Renal cortex interstitium (tissue), 15 donors: ENCODE measurements at places on chromosomes 1 and 21.

GRCh38 chr1:79716447-79716846 lies 709.9 kb upstream of the ADGRL4 start:
- no peak for DNase-seq

DNA sequence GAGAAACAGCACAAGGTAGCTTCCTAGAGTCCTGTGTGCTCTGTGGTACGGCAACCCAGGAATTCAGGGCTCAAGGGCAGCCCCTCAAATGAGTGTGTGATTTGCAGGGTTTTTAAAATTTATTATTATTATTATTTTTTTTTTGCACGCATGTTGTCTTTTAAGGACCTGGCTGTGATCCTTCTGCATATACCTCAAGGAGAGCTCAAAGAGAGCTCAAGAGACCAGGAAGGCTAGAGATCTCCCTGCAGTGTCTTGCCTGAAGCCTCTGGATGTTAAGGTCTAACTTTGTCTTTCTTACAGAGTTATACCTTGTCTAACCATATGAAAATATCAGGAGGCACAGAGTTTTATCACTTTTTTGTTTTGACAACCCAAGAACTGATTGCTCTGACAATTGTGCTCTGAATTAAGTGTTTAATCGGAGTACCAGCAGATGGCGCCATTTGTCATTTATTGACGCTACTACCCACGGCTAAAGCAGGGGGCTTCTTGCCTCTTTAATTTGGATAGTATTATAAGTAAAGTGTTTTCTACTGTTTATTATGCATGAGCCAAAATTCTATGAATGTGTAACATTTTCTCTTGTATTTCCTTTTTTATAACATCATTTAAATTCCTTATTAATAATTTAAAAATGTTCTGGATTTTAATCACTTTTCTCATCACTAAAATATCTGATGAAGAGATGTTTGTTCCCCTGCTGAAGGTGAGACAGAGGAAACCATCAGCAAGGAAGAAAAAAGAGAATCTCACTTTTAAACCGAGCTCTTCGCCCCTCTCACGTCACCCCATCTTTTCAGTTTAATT lies 35.8 kb upstream of the LMO4 start:
- peak; percentile 74 for DNase-seq

- no peak for DNase-seq
These were observed 157.2 kb upstream of the COL11A1 start for GRCh38 chr1:103265551-103265950.

DNA sequence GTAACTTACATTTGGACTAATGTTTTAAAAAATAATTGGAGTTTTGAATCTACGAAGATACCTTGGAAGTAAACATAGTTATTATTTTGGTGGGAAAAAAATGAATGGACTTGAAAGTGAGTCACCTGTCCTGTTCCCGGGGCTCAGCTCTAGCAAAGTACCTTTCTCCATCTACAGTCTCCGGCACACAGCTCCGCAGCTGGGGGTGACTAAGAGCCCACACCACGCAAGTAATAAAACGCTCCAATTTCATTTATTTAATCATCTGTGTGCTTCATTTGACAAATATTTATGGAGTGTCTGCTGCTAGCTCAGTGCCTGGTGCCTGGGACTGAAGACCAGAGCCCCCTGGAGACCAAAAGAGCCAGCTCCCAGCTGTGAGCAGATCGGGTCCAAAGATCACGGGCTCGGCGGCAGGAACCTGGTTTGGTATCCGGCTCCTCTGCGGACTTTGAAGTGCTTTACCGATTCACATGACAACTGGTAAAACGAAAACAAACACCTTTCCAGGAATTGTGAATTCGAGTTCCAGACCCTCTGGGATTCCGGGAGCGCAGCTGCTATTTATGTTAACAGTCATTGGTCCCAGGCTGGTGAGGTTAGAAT lies 1.7 kb upstream of the RIPK4 start:
- no peak for DNase-seq

- DNase-seq = no peak
These were observed 1659.8 kb downstream of the BRINP3 start for GRCh38 chr1:188817814-188818213.

DNA sequence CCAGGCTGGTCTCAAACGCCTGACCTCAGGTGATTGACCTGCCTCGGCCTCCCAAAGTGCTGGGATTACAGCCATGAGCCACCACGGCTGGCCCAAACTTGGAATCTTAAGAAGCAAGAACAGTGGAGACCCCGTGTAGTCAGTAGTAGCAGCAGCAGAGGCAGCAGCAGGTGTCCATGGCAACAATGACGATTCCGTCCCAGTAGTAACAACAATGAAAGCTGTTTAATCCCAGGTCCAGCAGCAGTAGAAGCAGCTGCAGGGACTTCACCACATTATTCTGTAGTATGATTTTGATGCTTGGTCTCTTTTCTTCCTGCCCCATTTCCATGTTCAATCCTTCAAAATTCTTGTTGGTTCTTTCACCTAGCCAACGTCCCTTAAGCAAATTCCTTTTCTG lies 69.6 kb upstream of the KCTD3 start:
- no peak for DNase-seq

DNA sequence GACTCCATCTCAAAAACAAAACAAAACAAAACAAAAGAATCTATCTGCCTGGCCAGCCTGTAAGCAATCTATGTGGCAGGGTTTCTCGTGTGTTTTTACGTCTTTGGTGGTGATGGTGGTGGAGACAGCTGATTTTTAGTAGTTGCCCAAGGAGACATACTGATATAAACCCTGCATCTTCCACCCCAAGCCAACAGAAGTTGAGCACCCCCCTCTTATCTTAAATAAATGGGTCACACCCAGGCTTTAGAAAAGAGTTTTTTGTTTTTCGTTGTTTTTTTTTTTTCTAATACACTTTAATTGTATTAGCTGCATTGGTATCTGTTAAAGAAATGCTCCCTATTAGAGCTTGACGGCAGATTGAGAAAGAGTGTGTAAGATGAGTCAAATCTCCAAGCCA lies 134.7 kb downstream of the GLUL start:
- no peak for DNase-seq

- DNase-seq = no peak
These were observed 402.5 kb downstream of the PTPRC start for GRCh38 chr1:199041173-199041914.

- DNase-seq = no peak
These were observed 8.0 kb downstream of the RRP1B start for GRCh38 chr21:43667191-43667904.

GRCh38 chr1:91777196-91777595 lies 108.8 kb downstream of the TGFBR3 start:
- no peak for DNase-seq

DNA sequence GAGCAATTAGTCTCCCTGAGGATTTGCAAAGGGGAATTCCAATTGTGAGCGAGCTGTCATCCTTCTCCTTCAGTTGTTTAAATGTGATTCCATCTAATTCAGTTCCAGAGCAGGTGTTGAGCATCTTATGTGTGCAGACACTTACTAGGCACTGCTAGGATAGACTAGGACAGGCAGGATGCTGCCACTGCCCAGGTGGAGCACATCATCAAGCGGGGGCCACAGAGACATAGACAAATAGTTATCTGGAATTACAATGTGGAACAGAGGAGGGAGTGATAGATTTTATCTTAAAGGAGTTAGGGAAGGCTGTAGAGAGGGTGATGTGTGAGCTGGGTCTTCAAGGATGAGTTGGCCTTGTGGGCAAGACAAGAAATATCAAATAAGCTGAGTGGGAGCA lies 55.9 kb downstream of the CDC7 start:
- no peak for DNase-seq

GRCh38 chr1:20311289-20311688 lies 20.6 kb downstream of the VWA5B1 start:
- no peak for DNase-seq
